Right cardiac atrium (tissue), 5 donors: ENCODE measurements at places on chromosomes 2 and 18. TPM values are rescaled to one million over a fixed set of nuclear protein-coding genes. Genes with fewer than 3 reads are reported as not detected.

Gene UGT1A1
- not detected for polyA plus RNA-seq

DNA sequence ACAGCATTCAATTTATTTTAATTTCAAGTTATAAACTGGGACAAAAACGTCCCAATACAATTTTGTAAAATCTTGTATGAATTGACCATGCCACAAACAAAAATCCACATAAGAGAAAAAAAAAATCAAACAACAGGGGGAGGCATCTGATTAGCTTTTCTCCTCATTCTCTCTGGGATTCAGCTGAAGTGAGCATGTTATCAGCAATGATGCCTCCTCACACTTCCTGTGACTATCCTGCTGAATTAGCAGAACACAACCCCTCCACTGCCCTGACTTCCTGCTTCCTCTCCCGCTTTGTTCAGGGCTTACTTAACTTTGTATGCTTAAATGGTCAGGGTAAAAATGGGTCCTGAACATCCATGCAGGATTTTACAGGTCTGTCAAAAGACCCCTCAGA lies 132.2 kb upstream of the ITGB6 start:
- no peak for DNase-seq

GRCh38 chr2:209533391-209533790 lies 109.5 kb downstream of the MAP2 start:
- DNase-seq, result no peak

DNA sequence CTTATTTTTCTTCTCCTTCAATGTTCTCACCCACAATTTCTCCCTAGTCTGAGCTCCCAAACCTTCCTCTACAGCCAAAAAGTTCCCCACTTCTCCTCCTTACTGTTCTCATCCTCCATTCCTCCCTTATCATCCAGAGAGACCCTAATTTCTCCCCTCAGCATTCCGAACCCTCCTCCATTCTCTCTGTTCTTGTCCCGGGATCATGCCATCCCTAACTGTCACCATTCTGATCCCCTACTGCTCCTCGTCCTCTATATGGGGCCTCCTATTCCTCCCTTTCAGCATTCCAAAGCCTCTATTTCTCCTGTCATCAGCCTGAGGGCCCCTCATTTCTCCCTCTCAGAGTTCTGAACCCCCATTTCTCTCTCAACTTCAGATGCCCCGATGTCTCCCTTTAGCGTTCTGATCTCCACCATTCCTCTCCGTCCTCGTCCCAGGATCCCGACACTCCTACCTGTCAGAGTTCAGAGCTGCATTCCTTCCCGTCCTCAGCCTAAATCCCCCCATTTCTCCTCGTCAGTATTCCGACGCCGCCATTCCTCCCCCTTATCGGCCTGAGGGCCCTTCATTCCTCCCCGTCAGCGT lies 522 bp downstream of the MBD1 start:
- DNase-seq, result no peak
